ENCODE measurements at places on chromosomes 2 and 18. TPM values are rescaled to one million over a fixed set of nuclear protein-coding genes. Genes with fewer than 3 reads are reported as not detected.

Gene NLRC4
- polyA plus RNA-seq, result not detected

DNA sequence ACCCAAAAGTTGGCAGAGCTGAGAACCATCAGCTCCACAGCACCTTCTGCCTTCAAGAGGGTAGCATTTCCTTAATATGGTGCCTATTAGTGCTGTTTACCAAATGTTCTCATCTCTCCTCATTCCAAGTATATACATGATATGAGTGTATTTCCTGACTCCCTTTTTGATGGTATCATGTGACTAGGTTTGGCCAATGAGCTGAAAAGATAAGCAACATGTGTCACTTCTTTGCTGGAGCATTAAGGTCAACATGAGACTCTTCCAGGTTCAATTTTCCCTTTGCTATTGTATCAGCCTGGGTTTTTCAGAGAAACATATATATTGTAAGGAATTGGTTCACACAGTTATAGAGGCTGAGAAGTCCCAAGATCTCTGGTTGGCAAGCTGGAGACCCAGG lies 310.9 kb downstream of the HRH4 start:
- DNase-seq, result no peak

Gene SIGLEC15
- polyA plus RNA-seq, result 0.10 TPM

DNA sequence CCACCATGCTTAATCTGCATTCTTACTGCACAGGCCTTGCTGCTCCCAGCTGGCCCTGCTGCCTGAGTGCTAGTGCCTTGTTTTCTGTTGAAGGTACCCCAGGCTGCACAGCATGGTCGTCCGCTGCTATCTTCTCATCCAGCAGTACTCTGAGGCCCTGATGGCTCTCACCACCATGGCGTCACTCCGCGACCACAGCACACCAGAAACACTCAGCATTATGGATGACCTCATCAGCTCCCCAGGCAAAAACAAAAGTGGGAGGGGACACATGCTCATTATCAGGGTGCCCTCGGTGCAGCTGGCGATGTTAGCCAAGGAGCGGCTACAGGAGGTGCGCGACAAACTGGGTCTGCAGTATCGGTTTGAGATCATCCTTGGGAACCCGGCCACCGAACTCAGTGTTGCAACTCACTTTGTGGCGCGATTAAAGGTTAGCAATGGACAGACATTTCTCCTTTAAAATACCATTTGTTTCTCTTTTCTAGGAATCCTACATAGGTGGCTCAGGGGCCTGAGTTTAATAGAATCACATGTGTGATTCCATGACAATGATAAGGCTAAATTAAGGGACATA lies 110.5 kb downstream of the ESCO1 start:
- DNase-seq, result no peak

- DNase-seq, result no peak
These were observed 12.0 kb downstream of the CATIP start for GRCh38 chr2:218368621-218369153.

Gene MBOAT2
- polyA plus RNA-seq, result 121 TPM

Gene CRACDL
- 1.6 TPM for polyA plus RNA-seq
